CD14-positive monocyte (primary cell): ENCODE measurements at places on chromosomes 2 and 18. TPM values are rescaled to one million over a fixed set of nuclear protein-coding genes. Genes with fewer than 3 reads are reported as not detected.

Gene GNAL
- 0.03 TPM for polyA plus RNA-seq

Gene TMEM18
- 23.5 TPM for polyA plus RNA-seq

Gene ZNF804A
- polyA plus RNA-seq: 1.8 TPM

Gene CKAP2L
- polyA plus RNA-seq: not detected in 2 replicates

Gene QPCT
- polyA plus RNA-seq: 36.0 and 54.7 TPM in 2 replicates

Gene USP40
- 8.0 and 13.5 TPM in 2 replicates for polyA plus RNA-seq

Gene TMEM178A
- polyA plus RNA-seq: 0.04 and 0.15 TPM in 2 replicates

Gene SPDYA
- polyA plus RNA-seq: 0.15 TPM in 1 of 2 replicates, not detected in the other

Gene TMEFF2
- not detected in 2 replicates for polyA plus RNA-seq

Gene GCG
- not detected for polyA plus RNA-seq

Gene FBXO36
- polyA plus RNA-seq: 0.52 TPM

Gene EPAS1
- 0.11 TPM for polyA plus RNA-seq

Gene HRH4
- polyA plus RNA-seq: not detected

Gene METTL5
- polyA plus RNA-seq: 51.0 TPM

Gene APOB
- polyA plus RNA-seq: not detected in 2 replicates

Gene IL18RAP
- polyA plus RNA-seq: 0.04 and 0.24 TPM in 2 replicates

Gene TSPYL6
- not detected in 2 replicates for polyA plus RNA-seq

Gene SP9
- polyA plus RNA-seq: not detected

Gene ATOH8
- polyA plus RNA-seq: 2.1 TPM

Gene CFAP221
- not detected for polyA plus RNA-seq

Gene NAT8
- polyA plus RNA-seq: not detected in 2 replicates

Gene OTX1
- polyA plus RNA-seq: not detected in 2 replicates

Gene PCBP1
- polyA plus RNA-seq: 178 TPM

Gene CRACDL
- 0.28 TPM for polyA plus RNA-seq

Gene BMP10
- polyA plus RNA-seq: not detected in 2 replicates

Gene GPR75
- not detected for polyA plus RNA-seq

Gene DNAJC10
- 79.4 TPM for polyA plus RNA-seq

Gene MOGAT1
- not detected for polyA plus RNA-seq

Gene CRYGA
- polyA plus RNA-seq: not detected

Gene MDH1B
- polyA plus RNA-seq: not detected in 2 replicates

Gene GAL3ST2
- polyA plus RNA-seq: not detected

Gene SP140L
- 6.5 TPM for polyA plus RNA-seq

Gene RFX8
- not detected in 2 replicates for polyA plus RNA-seq

Gene COBLL1
- 0.18 TPM for polyA plus RNA-seq

Gene PLEK
- 403 TPM for polyA plus RNA-seq

Gene SERPINB10
- 1.3 TPM for polyA plus RNA-seq

Gene FAM117B
- 4.6 TPM for polyA plus RNA-seq

Gene CPSF3
- 34.0 TPM for polyA plus RNA-seq

Gene SMYD1
- not detected for polyA plus RNA-seq

Gene TTC27
- 4.8 TPM for polyA plus RNA-seq

Gene DAPL1
- not detected for polyA plus RNA-seq

Gene LIMS4
- 0.10 and 0.51 TPM in 2 replicates for polyA plus RNA-seq
